ENCODE measurements at places on chromosomes 2 and 18.

- DNase-seq, result no peak
Observed at GRCh38 chr18:35502052-35502451, 4.3 kb upstream of the INO80C start.

DNA sequence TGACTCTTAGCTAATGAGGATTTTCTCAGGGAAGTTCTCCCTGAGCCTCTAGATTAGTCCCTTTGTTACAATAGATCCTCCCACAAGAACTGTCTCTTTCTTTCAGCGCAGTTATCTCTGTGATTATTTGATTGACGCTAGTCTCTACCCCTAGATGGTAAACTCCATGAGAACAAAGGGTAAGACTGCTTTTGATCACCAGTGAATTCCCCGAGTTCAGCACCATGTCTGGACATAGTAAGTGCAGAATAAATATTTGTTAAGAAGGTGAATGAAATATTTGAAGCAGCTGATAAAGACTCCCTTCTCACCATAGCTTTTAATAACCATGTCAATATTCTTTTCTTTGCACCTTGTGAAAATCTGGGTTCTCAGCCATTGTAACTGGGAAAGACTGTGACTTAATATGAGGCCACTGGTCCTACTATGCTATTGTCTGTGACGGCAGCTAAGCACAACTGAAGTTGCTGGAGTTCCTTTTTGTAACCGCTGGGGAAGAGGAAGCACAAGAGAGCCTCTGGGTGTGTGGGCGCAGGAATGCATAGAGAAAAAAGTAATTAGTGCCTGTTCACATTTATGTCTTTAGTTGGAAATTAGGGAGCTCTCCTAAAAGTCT, 214.7 kb downstream of the TGIF1 start:
- DNase-seq, result no peak

GRCh38 chr2:2942225-2942624, 435.4 kb downstream of the EIPR1 start:
- no peak for DNase-seq

DNA sequence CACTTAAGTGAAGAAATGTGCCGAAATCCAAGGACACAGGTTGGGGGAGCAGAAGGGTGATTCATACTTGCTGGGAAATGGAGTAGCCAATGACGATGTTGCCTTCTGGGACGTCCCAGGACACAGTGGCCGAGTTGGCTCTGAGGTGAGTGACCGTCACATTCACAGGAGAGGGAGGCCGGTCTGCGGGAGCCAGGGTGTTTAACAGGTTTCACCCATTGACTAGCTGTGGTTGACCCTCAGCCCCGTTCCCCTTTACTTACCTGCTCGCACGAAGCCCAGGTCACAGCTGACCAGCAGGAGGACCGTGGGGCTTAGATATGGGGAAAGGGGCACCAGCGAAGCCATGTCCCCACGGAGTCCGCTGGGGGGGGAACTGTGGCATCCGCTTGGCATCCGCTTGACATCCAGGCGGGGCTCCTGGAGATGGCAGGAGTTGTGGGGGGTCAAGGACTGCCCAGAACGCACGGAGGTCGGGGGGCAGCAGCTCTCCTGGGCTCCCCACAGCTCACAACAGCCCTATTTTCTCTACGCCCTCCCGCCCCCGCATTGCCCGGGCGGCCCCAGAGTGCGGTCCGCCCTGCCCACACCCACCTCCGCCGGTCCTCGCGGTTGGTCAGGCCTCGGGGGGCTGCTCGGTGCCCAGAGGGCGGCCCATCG, 586 bp downstream of the FNDC4 start:
- peak; percentile 84 for DNase-seq

DNA sequence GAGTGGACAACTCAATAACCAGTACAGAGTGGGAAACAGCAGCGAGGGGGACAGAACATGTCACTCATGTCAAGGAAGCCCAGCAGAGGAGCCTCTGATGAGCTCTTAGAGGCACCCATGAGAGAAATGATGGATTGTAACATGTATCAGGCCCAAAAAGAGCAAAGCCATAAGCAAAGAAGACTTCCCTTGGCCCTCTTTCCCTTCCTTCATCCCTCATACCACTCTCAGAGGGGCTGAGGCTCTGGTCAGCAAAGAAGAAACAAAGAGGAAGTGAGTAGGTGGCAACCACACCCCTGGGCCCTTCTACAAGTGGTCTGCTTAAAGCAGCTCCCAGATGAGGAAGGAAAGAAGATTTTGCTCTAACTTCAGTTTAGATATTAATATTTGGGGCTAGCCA, 112.8 kb downstream of the CDC42EP3 start:
- no peak for DNase-seq

DNA sequence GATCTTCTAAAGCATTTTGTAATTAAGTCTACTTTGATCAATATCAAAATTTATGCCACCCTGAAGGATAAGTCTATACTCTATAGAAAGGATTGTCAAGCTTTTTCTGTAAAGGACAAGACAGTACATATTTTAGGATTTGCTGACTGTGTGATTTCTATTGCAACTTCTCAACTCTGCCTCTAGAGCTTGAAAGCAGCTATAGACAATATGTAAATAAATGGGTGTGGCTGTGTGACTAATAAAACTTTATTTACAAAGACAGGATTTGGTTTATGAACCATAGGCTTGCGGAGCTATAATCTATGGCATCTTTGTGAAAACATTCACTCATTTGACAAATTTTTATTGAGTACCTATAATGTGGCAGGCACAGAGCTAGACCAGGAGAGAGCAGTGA, 18.4 kb downstream of the UPP2 start:
- DNase-seq, result no peak

- peak; percentile 76 for DNase-seq
Observed at GRCh38 chr2:227106845-227107759, 56.9 kb downstream of the COL4A4 start.

DNA sequence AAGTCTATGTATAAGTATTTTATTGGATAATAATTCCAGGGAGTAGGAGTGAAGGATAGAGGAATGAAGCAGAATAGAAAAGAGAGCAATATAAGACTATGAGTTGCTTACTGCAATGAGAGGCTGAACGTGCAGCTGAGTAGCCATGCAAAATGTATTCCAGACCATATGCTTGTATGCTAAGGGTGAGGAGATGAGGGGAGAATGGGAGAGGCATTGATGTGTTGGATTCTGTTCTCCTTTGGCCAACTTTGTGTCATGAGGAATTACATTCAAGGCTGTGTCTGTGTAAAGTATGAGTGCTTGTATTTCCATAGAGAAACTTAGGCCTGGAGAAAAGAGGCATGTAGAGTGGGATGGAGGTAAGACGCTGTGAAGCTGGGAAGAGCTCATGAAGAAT, 301.8 kb downstream of the ARL6IP6 start:
- no peak for DNase-seq

GRCh38 chr2:228107846-228108245, 73.6 kb downstream of the SPHKAP start:
- no peak for DNase-seq

GRCh38 chr2:118065015-118065706, 23.1 kb upstream of the INSIG2 start:
- no peak for DNase-seq

- peak; percentile 58 for DNase-seq
Observed at GRCh38 chr2:133886735-133887675, 318.7 kb upstream of the NCKAP5 start.

- no peak for DNase-seq
Observed at GRCh38 chr2:240439698-240440151, 4.3 kb downstream of the GPC1 start.

DNA sequence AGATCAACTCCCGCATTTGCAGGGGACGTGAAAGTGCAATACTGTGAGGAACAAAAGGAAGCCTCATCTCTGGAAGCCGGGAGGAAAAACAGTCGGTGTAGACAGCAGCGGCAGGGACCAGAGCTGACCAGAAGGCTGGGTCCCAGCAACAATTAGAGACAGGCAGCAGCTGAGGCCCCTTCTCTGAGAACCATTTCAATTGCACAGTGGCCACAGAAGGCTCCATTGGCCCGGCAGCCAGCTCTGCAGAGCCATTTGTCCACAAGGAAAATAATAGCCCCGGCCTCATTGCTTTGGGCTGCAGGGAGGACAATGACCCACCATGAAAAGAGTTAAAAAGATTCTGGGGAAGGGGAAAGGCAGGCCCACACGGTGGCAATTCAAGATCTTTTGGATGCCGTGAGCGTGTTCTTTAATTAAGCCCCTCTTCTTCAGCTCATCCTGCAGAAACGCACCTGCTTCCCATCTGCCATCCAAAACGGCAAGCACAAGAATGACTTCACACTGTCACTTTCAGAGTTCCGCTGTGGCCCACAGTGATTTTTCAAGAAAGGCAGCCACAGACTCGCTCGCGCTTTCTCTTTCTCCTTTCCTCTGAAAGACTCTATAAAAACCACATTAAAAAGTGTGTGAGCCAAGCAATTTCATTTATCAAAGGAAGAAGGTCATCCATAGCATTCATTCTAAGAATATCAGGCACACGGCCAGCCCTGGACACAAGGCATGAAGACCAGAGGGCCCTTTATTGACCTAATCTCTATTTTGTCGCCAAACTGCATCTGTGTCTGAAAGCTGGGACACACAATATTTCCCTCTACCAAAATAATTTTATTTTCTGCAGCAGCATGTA, 293.6 kb downstream of the SOX11 start:
- no peak for DNase-seq

DNA sequence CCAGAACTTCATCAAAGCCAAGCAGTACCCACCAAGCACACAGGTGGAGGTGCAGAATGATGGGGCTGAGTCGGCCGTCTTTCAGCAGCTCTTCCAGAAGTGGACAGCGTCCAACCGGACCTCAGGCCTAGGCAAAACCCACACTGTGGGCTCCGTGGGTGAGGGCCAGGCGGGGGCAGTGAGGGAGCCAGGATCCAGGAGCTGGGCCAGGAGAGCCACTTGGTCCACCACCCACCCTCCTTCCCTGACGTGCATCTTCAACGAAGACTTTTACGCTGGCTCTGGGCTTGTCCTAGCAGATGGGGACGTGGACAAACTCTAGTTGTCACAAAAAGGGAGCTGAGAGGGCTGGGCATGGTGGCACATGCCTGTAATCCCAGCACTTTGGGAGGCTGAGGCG, 11.8 kb downstream of the VIL1 start:
- DNase-seq, result no peak

- no peak for DNase-seq
Observed at GRCh38 chr2:129888461-129888860, 91.0 kb upstream of the RAB6C start.

- DNase-seq, result peak; percentile 45
Observed at GRCh38 chr2:228875152-228875900, 395.8 kb downstream of the PID1 start.

DNA sequence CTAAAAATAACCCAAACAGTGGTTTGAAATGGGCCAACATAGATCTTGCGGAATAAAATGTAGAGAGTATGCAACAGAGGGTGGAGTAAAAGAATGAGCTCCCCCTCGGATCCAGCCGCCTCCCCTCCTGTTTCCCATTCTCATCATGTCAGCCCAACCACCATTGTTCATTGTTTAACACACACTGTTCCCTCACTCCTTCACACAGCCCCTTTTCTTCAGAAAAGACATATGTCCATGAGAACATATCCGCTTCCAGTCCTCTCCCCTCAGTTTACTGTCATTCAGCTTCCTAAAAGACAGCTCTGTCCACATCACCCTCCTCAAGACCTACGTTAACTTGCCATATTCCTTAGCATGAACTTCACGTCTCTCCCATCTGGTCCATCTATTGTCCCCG, 62.9 kb upstream of the SERTAD2 start:
- DNase-seq, result no peak

DNA sequence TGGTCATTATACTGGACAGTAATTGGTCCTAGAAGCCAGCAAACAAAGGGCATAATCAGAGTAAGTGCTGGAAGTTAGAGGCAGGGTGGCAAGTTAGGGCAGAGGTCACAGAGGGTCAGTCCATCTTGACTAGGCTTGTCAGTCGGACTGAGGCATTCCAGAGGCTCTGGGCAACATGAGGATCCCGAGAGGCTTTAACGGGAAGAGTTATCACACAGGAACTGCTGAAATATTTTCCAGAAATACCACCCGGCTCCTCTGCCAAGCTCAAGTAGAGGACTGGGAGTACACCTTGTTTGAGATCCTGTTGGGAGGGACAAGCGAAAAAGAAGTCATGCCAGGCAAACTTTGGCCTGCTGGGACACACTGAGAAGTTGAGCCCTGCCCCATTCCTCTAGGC, 13.7 kb downstream of the C2orf81 start:
- no peak for DNase-seq

DNA sequence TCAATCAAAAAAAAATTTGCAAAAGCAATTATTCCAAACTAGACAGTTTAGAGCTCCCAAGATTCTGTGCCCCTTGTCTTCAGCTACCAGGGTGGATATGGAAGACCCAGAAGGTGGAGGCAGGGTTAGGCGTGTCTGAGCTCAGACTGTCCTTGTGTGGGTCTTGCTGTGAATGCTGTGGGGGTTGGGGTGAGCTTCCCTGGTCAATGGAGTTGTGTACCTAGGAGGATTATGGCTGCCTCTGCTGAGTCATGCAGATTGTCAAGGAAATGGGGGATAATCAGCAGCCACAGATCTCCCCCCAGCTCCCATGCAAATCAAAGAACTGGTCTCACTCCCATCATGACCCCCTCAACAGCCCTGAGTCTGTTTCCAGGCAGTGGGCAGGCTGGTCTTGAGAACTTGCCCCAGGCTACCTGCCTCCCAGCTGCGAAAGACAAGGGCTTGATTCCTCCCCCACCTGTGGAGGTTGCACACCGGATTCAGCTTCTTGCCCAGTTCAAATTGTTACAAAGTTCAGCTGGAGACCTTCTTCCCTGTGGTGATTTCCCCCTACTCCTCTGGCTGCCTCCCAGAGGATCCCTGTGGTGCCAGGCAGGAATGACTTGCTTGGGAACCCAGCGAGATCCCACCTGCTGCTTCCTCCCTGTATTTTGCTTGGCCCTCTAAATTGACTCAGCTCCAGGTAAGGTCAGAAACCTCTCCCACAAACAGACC, 77.0 kb downstream of the RAD51AP2 start:
- DNase-seq, result no peak
